LHCN-M2 (cell line): ENCODE measurements at places on chromosomes 1 and 21.

DNA sequence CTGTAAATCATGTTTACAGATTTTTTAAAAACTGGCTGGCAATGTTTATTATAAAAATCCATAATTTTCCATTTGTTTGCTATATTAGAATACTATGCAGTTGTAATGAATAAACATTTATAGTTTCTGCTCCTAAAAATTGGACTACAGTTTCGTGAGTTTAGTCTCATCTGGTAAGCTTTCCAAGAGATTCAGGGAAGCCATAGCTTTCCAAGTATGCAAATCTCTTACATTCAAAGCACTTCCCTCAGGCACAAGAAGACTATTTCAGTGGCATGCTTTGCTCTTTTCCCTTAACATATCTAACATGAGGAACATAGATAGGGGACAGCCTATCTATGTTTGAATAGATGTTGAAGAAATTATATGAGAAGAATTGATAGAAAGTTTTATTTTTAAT lies 77.2 kb downstream of the ADGRL2 start:
- no peak for DNase-seq

DNA sequence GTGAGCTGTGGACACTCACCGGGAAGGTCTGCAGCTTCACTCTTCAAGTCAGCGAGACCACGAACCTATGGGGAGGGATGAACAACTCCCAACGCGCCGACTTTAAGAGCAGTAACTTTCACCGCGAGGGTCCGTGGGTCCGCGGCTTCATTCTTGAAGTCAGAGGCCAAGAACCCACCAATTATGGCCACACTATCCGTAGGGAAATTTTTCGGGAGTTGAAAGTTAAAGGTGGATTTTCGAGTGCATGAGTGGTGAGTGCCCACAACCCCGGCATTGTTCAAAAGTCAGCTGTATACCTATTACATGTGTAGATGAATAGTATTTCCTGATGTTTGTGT lies 19.7 kb downstream of the EXOC8 start:
- no peak for DNase-seq

DNA sequence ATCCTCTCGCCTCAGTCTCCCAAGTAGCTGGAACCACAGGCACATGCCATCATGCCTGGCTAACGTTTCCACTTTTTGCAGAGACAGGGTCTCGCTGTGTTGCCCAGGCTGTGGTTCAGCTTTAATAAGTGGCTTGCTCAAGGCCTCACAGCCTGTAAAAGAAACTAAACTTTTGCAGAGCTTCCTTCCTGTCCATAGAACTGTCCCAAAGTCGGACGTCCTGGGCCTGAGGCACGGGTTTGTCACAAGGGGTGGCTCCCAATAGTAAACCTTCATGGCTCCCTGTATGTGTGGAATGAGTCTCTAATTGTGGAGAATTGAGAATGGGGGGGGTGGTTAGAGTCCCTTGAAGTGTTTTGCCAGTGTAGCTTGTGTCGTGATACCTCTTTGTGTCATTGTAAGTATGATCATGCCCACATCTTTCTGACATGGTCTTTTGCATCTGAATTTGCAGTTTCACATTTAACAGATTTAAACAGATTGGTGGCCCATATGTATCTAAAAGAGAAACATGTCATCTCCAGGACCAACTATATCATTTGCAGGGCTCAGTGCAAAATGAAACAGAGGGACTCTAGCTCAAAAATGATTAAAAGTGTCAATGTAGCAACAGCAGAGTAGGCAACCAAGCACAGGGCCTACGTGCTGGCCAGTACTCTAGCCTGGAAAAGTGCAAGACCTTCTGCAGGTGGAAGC lies 332.1 kb downstream of the KIF26B start:
- no peak for DNase-seq

DNA sequence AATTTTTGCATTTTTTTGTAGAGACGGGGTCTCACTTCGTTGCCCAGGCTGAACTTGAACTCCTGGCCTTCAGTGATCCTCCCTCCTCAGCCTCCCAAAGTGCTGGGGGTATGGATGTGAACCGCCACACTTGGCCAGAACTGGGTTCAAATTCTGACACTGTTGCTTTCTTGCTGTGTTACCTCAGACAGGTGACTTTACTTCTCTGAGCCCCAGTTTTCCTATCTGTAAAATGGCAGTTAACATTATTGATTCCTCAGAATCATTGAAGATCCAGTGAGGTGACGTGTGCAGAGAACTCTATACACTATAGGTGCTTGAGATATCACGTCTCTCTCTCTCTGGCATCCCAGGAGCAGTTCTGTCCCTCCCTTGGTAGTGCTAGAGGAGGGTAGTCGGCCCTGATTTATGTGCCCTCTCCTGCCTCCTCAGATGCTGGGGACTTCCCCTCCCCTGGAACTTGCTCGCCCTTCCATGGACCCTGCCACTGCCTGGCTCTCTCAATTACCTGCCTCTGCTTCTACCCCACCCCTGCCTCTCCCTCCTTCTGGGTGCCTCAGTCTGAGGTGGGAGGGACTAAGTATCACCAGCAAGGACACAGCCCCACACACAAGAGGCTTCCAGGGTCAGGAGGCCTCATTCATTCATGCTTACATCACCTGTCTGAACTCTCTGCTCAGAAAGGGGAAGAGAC lies 2.8 kb upstream of the HPCA start:
- no peak for DNase-seq

DNA sequence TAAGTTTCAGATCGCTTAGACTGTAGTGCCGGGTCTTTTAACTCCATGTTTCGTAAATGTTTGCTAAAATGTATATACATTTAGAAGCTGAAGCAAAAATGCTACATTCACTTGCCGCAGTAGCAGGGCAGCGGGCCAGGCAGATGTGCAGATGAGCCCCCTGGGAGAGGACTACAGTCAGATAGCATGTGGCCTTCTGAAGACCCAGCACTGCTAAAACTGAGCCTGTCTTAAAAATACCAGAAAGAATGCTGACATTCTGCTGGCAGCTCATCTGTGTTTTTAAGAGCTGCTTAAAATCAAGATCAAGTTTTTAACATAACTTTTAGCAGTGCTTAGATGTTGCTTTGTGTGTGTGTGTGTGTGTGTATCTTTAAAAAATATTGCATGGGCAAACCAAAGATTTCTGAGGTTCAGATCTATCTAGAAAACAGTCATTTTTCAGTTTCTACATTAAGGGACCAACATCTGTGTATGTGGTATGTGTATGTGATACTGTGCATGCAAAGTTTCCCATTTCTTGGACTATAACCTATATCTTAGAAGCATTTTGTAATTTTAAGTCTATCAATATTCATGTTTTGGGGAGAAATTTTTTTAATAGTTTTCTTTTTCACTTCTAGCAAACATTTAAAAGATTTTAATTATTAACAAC lies 31.7 kb downstream of the CHRM3 start:
- no peak for DNase-seq

GRCh38 chr1:23116216-23116836 lies 52.3 kb downstream of the LUZP1 start:
- no peak for DNase-seq

DNA sequence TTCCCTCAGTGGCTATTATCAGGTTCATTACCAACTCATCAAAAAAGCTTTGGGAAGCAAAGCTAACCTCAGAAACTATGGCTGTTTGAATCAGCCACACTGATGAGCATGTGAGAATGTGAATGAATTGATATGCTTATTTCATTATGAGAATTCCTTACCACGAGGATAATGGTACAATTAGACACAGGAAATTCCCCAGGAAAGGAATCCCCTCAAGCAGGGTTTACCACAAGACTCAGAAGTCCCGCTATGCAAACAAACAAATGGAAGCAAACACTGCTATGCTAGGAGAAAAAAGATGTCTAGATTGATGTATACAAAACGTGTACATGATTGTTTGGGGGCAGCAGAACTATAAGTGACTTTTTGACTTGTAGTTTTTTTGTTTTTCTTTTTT lies 205.0 kb downstream of the HMCN1 start:
- DNase-seq, result no peak

- no peak for DNase-seq
Observed at GRCh38 chr1:246795906-246796694, 71.9 kb downstream of the SCCPDH start.

- DNase-seq, result peak; percentile 86
Observed at GRCh38 chr1:235069577-235070563, 58.8 kb downstream of the TOMM20 start.

DNA sequence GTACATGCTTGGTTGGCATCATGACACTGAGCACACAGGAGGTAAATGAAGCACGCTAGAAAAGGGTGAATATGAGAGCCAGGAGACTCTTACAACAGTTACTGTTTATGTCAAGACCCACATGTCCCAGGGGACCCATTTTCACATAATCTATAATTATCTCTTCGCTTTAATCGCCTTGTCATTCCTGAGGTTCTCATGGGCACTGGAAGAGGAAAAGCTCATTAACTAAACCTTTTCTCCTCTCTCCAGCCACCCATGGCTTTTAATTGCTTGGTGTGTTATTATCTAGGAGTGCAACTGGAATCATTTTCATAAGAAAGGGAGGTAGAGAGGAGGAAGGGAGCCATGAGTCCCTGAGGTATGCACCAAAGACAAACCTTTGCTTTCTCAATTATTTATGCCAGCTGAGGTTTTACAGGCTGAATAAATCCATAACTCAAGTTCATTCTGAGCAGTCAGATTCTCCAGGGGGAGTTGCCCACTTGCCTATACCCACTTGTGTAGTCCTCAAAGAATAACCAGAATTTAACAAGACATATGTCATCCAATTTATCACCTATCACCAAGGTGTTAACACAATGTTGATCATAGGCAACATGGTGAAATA lies 77.4 kb downstream of the ACBD6 start:
- DNase-seq, result no peak

DNA sequence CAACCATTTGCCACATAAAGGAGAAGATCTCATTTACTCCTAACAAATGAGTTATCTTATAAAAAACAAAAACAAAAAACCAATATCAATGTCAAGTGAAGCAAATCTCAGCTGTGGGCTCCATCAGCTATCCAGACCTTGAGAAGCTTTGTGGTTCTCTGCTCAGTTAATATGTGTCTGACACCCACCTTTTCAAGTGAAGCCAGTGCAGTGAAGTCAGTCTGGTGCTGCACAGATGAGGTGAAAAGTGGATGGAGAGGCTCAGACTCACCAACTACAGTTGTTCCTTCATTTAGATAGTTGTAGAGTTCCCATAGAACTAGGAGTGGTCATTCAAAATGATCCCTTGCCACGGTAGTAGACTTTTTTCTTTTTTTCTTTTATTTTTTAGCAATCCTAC lies 106.8 kb downstream of the NTNG1 start:
- no peak for DNase-seq

GRCh38 chr1:109806733-109807400 lies 43.1 kb upstream of the EPS8L3 start:
- no peak for DNase-seq

DNA sequence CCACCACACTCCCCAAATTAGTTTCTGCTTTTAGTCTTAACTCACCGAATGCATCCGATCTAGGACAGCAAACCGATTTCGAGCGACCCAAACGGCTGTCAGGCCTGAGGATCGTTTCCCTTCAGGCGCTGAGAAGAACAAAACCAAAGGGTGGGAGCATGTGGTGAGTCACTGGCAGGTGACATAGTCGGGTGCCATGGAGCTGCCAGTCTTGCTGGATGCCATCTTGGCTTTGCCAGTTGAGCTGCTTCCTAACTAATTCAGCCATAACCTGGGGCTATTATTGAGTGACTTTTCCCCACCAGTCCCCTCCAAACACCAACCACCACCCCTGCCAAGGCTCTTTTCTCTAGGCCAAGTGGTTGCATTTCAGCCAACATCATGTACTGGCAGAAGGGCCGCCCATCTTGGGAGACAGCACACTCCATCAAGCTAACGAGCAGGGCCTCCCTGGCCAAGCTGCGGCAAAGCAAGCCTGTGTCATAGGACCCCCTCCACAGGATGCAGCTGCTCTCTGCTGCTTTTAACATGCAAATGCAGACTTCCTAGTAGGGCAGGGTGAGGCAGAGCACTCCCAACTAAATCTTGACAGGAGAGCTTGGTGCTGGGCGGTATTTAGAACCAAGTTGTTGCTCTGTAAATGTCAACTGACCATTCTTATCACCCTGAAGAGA lies 22.3 kb upstream of the PEX19 start:
- DNase-seq, result no peak

- no peak for DNase-seq
Observed at GRCh38 chr1:147804942-147805723, 44.7 kb upstream of the GJA5 start.

DNA sequence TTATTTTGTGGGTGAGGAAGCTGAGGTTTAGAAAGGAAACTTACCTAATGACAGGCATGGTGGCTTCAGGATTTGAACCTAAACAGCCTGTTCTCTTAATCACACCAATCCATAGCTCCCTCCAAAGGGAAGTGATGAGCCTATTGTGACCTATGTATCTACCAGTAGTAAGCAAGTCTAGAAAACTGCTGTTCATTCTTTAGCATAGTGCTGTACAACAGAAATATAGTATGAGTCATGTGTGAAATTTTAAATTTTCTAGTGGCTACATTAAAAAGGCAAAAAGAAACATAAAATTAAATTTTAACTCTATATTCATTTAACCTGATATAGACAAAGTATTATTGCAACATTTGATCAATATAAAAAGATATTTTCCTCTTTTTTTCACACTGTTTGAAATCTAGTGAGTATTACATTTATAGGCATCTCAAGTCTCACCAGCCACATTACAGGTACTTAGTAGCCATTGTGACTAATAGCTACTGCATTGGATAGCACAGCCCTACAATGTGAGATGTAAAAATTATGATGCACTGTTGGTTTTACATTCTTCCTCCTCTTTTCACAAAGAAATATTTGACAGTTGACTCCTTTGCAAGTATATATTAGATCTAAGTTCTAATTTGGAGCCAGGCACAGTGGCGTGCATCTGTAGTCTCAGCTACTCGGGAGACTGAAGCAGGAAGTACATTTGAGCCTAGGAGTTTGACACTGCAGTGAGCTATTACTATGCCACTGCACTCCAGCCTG lies 16.6 kb downstream of the IPO9 start:
- DNase-seq, result peak; percentile 51

GRCh38 chr1:25073640-25074270 lies 143.7 kb upstream of the RUNX3 start:
- DNase-seq, result no peak

- no peak for DNase-seq
Observed at GRCh38 chr1:91091812-91092211, 70.0 kb upstream of the ZNF644 start.

DNA sequence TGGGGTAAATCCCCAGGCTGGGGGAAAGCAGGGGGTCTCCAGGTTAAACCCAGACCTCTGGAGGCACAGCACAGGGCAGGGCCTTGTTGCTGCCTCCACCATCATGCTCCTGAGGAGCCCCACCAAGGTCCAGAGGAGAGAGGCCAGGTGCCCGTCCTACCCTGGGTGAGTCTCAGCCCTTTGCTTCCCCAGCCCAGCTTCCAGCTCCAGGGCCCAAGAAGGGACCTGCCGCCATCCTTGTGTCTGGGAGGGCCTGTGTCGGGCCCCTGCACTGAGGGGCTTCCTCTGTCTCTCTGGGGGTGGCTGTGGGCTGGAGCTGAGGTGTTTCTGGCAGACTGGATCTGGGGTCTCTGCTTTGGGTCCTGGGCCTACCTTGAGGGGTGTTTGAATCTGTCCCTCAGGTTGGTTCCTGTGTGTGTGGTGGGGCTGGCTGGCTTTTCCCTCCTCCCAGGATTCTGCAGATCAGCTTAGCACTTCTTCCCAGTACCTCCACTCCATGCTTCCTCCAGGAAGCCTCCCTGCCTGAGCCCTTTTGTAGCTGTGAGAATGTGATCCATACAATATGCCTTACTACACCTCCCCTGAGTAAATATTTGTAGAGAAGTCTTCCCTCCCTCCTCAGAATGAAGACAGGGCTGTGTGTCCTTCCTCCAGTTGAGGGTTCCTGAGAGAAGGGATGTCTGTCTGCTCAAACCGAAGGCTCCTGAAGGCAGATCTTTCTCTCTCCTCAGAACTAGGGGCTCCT lies 6.2 kb downstream of the GPR3 start:
- no peak for DNase-seq
